ENCODE measurements at places on chromosomes 7 and 10.

DNA sequence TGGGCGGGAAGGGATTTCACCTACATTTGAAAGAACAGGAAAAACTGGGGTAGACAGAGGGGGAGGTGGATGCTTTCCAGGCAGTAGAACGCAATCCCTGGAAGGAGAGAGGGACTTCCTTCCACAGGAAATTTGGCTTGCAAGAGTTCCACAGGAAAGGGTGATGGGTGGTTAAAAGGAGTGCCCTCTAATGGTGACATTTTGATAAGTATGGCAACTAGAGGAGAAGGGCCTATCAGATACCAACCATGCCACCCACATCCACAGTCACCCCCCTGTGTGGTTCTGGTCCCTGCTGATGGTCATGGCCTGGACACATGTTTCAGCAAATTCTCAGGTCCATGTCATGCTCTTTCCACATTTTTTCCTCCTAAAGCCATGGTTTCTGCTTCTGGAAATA lies 27.1 kb upstream of the COL13A1 start:
- DNase-seq: no peak

GRCh38 chr7:133118261-133118660 lies 36.4 kb upstream of the CHCHD3 start:
- DNase-seq: no peak

GRCh38 chr10:16843252-16843870 lies 26.1 kb upstream of the RSU1 start:
- DNase-seq: no peak

DNA sequence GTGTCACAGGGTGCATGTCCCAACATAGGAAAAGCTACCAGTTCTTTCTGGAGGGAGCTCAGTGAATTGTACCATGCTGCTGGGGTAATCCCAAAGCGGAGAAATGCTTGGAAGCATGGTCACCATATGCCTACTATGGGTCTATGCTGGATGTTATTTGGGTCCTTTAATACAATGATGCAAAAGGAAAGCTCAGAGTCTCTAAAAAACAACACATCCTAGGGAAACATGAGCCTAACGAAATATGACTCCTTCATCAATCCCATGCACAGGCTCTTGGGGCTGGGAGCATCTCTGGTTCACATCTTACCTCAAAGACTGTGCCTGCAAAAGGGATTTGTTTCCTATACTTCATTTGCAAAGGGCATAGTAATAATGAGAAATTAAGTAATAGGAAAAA lies 65.2 kb downstream of the CUBN start:
- DNase-seq: no peak

GRCh38 chr10:78805176-78805575 lies 263.6 kb upstream of the ZMIZ1 start:
- DNase-seq: no peak

DNA sequence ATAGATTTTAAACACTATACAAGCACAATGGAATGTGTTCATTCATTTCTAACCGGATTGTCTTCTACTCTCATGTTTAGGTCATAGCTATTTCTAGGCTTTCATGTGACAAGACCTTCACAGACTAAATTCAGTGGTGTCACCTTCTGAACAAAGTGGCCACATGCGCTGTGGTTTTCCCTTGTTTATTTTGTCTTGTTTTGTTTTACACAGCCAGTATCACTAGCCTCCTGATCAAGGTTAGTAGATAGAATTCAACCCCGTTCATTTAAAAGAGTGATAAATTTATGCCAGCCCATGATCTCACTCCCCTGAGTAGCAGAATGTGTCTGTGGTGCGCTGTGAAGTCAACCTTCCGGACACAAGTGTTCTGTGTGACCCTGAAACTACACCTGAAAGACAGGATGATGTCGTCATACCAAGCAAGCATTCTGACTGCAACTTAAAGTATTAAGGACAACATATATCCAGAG lies 209.1 kb downstream of the CREB5 start:
- no peak for DNase-seq

DNA sequence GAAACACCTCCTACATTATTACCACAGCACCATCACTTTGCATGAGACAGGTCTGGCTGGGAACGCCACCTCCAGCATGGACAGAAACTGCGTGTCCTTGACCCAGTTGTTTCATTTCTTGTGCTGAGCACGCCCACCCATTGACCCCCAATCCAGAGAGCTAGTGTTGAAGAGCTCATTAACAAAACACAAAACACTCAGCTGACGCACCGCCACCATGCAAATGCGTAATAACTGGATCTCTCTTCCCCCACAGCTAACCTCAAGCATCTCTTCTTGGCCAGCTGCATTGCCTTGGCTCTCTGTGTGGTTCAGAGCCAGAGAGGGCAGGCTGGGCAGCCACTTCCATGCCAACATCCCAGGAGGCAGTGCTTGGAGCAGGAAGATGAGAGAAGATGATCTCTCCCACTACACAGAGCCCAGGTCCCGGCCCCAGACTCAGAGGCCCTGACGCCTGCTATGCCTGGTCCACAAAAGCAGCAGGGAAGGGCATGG lies 173.5 kb downstream of the PLXNA4 start:
- DNase-seq: no peak

DNA sequence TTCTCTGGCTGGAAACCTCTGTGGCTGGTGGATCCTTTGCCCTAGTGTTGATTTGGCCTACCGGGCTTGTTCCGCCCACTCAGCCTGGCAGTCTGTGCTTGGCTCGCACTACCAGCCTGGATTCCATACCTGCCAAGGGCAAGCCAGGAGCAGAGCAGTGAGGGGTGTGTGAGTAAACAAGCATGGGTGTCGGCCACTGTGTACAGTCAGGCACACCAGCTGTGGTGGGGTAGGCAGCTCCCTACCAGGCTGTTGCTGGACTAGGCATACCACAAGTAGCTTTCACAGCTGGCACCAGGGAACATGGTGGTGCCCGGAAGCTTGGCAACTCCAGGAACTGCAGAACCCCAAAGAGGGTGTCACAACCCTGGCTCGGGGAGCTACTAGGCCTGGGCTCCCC lies 942.9 kb upstream of the LRRN3 start:
- DNase-seq: no peak

GRCh38 chr10:86024281-86025041 lies 342.1 kb downstream of the GRID1 start:
- DNase-seq: no peak

- DNase-seq: no peak
These were observed 141.6 kb downstream of the EMX2 start for GRCh38 chr10:117684046-117684610.

- no peak for DNase-seq
These were observed 104.3 kb downstream of the AHR start for GRCh38 chr7:17402628-17403278.

GRCh38 chr7:47328392-47329319 lies 253.3 kb downstream of the TNS3 start:
- DNase-seq: no peak

DNA sequence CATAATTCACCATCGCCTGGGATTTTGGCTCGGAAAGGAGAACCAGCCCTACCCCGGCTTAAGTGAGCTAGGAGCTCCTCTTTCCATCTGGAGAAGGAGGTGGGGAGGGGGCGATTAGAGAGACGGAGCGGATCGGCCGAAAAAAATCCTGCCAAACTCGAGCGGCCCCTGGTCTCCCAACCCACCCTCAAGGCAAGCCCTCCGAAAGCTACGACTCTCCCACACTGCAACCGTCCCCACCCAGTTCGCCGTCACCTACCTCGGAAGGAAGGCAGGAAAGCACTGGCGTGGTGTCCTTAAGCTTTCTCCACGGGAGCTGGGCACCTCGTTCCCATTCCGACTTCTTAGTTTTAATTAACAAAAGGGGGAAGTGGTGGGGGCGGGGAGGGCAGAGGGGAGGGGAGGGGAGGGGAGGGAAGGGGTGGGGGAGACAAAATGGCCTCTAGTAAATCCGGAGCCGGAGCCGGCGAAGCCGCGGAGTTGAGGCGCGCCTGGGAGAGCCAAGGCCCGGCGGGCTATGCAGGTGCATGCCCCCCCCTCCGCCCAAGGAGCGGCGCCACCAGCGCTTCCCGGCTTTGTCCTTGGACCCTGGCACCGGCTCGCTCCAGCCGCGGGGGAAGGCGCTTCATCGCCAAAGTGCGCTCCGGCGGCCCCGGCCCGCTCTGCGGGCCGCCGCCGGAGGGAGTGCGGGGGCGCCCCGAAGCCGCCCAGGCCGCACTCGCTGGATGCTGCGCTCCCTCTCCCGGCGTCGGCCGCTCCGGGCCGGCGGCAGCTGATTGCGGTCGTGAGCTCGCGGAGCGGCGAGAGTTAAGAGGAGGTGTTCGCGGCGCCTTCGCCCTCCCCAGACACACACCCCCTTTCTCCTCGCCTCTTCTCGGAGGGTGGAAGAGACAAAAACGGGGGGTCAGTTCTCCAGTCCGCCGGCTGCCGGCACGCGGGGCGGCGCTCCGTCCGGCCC lies at the start of gene LRRC4:
LRRC4 (minus strand) TSS at position 784 of the 958 bp plus-strand sequence. CDS start 797 bp downstream, outside the sequence.
- peak; percentile 19 for DNase-seq

- DNase-seq: peak; percentile 5
These were observed 158.3 kb upstream of the PFKP start for GRCh38 chr10:2908851-2909630.

DNA sequence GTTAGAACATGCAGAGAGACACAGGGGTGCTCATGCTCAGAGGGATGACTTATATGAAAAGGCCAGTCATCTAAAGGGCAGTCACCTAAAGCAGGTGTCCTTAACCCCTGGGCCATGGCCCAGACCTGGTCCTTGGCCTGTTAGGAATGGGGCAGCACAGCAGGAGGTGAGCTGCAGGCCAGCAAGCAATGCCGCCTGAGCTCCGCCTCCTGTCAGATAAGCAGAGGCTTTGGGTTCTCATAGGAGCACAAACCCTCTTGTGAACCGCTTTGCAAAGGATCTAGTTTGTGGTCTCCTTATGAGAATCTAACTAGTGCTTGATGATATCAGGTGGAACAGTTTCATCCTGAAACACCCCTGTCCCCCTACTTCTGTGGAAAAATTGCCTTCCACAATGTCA lies 14.5 kb downstream of the ANKRD7 start:
- DNase-seq: no peak

GRCh38 chr7:17552952-17553351 lies 254.5 kb downstream of the AHR start:
- no peak for DNase-seq

- DNase-seq: no peak
These were observed at the start of gene BICC1 for GRCh38 chr10:58512491-58513187. BICC1 (plus strand) TSS chr10:58512872; CDS start chr10:58513144, 272 bp downstream.

- DNase-seq: no peak
These were observed 72.1 kb downstream of the PTPRE start for GRCh38 chr10:127979045-127979444.

DNA sequence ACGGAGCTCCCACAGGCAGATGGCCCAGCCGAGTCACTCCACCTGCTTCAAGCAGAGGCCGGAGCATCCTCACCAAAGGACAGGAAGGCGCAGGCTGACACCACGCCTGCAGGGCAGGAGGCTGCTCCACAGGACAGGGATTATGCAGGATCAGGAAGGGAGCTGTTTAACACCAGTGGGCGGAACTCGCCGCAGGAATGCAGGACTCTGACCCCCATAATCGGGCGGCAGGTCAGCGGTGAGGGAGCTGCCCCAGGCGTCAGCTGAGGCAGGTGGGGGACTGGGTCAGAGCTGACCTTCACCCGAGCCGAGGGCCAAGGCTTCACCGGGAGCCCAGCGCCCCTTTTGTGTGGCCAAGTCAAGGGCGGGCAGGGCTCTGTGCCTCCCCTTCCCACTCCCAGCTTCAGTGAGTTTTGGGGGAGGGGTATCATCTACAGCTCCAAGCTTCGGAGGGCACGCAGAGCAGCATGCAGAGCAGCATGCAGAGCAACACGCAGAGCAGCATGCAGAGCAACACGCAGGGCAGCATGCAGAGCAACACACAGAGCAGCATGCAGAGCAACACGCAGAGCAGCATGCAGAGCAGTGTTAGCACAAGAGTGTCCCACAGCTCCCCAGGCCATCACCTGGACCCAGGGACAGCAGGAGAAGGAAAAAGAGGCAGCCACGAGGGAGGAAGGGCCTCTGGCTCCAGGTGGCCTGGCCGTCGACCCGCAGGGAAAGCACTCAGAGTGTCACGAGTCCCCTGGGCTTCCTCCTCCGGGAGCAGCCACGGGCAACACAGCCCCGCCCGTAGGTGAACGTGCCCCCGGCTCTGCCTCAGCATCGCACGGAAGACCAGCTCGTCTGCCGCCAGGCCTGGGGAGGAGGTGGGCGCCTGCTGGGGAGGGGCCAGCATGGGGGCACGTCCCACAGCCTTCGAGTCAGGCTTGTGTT lies 151.7 kb upstream of the PPP2R2D start:
- no peak for DNase-seq

GRCh38 chr7:4612939-4613841 lies 68.9 kb upstream of the FOXK1 start:
- DNase-seq: no peak

DNA sequence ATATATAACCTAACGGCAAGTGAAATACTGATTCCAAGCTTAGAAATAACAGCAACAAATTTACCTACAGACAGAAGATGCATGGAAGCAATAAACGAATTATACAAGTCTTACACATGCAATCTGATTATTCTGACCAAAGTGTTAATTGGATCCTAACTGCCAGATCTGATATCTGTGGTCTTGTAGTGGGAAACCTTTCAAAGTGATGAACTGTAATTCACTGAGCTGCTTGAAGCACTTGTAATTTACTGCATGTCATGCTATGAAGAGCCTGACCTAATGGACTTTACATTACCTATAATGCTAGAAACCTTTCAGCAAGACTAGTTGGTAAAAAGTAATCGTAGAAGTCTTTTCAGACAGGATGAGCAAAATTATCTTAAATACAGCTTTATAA lies 205.6 kb downstream of the FOXP2 start:
- no peak for DNase-seq

DNA sequence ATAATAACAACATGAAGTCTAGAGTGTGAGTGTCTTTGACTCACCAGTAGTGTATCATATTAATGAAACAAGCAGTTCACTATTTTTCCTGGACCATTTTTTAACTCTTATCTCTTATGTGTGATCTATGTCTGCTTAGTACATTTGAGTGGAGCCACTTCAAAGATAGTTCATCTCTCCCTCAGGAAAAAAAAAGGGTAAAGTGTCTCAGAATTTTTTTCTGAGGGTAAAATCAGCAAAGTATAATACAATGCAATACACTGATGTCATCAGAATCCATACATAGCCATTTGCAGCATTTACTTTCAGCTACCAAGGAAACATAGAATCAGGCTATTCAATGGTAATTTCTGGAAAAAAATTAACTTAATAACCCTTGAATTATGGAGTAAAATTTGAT lies 706.7 kb downstream of the DNAJB9 start:
- no peak for DNase-seq

DNA sequence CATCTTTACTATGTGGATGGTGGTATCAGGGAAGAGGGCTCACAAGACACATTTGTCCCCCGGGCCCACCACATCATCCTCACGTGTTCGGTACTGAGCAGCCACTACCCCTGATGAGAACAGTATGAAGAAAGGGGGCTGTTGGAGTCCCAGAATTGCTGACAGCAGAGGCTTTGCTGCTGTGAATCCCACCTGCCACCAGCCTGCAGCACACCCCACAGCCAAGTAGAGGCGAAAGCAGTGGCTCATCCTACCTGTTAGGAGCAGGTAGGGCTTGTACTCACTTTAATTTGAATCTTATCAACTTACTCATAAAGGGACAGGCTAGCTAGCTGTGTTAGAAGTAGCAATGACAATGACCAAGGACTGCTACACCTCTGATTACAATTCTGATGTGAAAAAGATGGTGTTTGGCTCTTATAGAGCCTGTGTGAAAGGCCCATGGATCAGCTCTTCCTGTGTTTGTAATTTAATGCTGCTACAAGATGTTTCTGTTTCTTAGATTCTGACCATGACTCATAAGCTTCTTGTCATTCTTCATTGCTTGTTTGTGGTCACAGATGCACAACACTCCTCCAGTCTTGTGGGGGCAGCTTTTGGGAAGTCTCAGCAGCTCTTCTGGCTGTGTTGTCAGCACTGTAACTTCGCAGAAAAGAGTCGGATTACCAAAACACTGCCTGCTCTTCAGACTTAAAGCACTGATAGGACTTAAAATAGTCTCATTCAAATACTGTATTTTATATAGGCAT lies 9.1 kb upstream of the CSGALNACT2 start:
- DNase-seq: no peak

- no peak for DNase-seq
These were observed 27.0 kb downstream of the PFKFB3 start for GRCh38 chr10:6229746-6230145.

All from stimulated activated CD4-positive, alpha-beta T cell treated with anti-CD3 and anti-CD28 coated beads, Interleukin-12 subunit alpha, Interleukin-12 subunit beta, amount 100 ng/mL, for 4 hours (primary cell).